ENCODE measurements at places on chromosomes 12 and 14.

- DNase-seq, result no peak
Observed at GRCh38 chr12:68633614-68634558, 23.2 kb downstream of the RAP1B start.

- no peak for DNase-seq
Observed at GRCh38 chr14:75769047-75769685, 108.1 kb downstream of the TTLL5 start.

- no peak for DNase-seq
Observed at GRCh38 chr14:54754623-54755386, 147.8 kb downstream of the GCH1 start.

DNA sequence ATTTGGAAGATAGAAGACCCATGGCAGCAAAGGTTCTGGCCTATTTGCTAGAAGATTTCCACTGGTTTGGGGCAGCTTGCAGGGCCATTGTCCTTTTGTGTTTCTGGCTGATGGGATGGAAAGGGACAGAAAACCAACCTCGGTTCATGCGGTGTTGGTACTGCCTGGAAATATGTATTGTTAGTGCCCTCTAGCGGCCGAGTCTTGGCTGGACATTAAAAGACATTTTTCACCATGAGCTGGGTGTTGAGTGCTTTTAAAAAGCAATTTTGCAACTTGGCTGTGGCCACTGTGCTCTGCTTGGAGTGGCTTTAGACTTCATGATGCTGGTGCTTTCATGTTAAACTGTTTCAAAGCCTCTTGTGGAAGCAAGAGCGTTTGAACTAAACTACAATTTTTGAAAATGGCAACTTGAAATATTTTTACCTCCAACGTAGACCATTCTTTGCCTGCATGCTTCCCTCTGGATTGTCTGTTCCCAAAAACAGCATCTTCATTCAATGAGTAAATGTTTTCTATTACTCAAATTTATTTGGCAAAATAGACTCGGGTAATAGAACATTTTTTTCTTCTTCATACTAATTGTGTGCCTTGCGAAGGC is 102.7 kb upstream of the TBX5 start:
- DNase-seq, result peak; percentile 62

DNA sequence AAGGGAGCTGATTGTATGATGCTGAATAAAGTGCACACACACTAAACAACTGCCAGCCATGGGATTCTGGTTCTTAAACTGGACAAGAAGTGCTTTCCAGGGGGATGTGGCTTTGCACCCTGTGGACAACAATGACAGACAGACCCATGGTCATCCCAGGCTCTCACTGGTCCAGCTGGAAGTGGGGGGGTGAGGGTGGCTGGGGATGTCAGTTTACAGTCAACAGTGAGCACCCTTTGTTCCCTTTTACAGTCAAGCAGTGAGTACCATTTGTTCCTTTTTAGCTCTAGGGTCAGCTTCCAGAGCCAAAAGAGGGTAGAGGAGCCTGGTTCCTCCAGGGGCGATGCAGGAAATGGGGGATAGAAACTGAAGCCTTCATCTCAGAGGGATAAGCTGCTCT is 100.7 kb downstream of the SMOC1 start:
- DNase-seq, result no peak

DNA sequence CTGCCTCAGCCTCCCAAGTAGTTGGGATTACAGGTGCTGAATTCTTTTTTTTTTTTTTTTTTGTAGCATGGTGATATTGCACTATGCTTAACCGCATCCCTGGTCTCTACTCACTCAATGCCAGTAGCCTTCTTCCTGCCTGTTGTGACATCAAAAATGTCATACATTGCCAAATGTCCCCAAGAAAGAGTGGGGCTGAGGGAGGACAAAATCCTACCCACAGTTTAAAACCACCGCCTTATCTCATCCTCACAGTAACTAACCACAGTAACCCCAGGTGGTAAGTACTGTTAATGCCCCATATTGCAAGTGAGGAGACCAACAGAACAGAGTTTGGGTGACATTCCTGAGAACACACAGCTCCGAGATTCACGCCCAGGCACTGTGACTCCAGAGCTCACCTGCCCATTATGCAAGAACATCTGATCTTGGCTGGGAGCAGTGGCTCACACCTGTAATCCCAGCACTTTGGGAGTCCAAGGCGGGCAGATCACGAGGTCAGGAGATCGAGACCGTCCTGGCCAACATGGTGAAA is 19.6 kb downstream of the MORN3 start:
- DNase-seq, result no peak

GRCh38 chr12:107328442-107329133 is 235.2 kb upstream of the CRY1 start:
- DNase-seq, result no peak

DNA sequence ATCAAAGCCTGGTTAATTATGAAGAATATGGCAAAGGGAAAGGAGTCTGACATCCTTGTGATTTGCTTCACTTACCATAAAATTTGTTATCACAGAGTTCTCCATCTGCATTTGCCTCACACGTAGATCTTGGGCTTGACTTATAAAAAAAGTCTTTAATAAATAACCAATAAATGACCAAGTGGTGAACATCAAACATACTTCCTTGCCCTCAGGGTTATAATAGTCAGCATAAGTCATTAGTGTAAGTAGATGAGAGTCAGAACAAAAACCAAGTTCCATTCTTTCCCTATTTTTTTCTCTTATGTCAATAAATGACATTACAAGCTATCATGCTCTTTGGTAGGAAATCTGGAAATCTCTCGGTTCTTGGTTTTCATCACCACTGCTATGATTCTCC is 635.4 kb upstream of the ATXN7L3B start:
- no peak for DNase-seq

DNA sequence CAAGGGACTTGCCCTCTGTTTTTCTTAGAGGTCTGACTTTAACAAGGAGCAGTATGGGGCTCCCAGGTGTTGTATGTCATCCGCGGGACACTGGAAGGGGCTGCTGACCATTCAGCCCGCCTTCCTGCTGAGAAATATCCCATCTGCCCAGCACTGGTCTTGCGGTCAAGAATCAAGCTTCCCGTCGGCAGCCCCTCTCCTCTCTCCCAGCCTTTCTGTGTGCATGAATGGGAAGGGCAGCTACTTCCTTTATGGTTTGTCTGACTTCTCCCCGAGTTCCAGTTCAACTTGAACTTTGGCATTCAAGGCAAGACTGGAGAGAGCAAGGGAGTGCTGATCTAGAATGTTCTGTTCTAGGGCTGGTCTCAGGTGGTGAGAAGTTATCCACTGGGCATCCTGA is 51.5 kb downstream of the PSMA6 start:
- DNase-seq, result no peak

DNA sequence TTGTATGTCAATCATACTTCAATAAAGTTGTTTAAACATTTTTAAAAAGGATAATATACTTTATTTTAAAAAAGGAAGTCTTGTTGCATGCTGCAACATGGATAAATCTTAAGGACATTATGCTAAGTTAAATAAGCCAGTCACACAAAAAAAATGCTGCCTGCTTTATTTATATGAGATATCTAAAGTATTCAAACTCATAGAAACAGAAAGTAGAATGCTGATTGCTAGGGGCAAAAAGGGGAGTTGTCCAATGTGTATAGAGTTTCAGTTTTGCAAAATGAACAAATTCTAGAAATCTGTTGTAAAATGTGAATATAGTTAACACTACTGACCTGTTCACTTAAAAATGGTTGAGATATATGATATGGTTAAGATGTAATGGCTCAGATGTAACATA is 8.7 kb downstream of the KLRC4 start:
- DNase-seq, result no peak
